ENCODE measurements at places on chromosomes 11 and 22.

DNA sequence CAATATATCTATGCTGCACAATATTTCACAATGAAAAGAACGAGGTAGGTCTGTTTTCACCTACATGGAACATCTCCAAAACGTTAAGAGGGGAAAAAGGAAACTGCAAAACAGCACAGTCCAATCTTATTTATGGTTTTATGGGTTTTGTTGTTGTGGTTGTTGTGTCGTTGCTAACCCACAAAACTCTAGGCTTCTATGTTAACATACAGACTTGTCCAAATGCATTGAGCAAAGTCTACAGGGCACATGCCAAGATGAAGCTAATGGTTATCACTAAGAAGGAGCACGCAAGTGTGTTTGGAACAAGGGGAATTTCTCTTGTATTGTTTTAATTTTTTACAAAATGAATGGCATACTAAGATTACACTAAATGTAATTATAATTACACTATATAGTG lies 48.6 kb downstream of the AHNAK start:
- no peak for DNase-seq

DNA sequence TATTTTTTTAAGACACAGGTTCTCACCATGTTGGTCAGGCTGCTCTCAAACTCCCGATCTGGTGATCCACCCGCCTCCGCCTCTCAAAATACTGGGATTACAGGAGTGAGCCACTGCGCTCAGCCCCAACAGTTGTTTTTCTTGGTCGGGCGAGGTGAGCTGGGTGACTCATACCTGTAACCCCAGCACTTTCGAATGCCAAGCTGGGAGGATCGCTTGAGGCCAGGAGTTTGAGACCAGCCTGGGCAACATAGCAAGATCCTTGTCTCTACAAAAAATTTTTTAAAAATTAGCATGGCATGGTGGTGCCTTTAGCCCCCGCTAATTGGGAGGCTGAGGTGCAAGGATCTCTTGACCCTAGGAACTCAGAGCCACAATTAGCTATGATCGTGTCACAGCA lies 7.0 kb upstream of the NF2 start:
- DNase-seq = no peak

- no peak for DNase-seq
These were observed 29.7 kb downstream of the FAM83F start for GRCh38 chr22:40024201-40025061.

GRCh38 chr22:40648386-40648785 lies 11.9 kb upstream of the MRTFA start:
- no peak for DNase-seq

DNA sequence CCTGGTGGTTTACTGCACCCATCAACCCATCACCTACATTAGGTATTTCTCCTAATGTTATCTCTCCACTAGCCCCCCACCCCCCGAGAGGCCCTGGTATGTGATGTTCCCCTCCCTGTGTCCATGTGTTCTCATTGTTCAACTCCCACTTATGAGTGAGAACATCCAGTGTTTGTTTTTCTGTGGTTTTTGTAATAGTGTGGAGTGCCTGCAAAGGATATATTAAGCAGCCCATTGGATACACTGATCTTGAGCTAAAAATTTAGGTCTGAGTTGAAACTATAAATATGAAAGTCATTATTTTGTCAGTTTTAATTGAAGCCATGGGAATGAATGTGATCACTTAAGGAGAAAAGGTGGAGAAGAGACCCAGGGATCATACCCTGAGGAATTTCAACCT lies 23.0 kb downstream of the MRPL48 start:
- no peak for DNase-seq

GRCh38 chr22:50608996-50609395 lies 8.4 kb downstream of the MAPK8IP2 start:
- DNase-seq = no peak

DNA sequence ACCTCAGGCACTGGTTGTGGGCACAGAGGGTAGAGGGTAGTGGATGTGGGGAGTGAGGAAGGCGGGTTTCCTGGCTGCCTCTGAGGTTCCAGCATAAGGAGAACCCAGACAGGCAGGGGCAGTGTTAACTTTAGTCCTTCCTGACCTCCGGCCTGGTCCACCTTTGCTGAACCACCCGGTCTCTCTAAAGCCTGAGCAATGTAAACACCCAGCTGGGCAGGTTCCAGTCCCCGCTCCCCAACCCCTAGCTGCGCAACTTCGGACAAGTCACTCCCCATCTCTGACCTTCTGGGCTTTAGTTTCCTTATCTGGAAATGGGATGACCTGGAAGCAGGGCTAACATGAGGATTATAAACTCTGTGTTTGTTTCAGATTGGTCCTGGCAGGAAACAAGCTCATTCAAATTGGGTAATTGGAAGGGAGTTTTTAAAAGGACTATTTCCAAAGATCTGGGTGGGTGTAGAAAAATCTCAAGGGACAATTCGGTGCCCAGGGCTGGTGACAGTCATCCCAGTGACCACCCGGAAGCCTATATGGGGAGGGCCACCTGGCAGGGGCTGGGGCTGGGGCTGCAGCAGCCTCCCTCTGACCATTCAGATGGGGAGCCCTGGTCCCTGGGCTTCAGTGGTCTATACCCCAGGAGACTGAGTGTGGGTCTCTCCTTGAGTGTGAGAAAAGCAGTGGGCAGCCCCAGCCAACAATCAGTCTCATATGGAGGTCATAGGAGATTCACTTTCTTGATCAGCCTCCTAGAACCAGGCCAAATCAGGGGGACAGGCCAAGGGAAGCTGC lies 108.3 kb upstream of the SYT13 start:
- no peak for DNase-seq

- DNase-seq = no peak
These were observed 385 bp downstream of the TST start for GRCh38 chr22:37018815-37019308.

DNA sequence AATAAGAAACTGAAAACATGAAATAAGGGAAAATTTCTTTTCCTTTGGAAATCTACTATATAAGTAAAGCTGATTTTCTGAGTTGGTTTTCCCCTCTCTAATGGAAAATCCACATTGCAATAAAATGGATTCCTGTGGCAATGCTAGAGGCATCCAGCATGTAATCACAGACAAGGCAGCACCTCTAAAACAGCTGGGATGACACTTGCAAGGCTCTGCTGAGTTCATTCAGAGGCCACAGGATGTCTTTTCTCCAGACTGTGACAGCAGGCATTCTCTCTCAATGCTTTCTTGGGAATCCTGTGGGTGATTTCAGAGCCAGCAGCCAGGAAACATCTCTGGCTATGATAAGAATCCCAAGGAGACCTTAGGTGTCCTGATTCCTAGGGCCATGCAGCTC lies 201.3 kb upstream of the BLID start:
- no peak for DNase-seq

- DNase-seq = no peak
These were observed 154.3 kb downstream of the FBXO7 start for GRCh38 chr22:32628628-32629572.

DNA sequence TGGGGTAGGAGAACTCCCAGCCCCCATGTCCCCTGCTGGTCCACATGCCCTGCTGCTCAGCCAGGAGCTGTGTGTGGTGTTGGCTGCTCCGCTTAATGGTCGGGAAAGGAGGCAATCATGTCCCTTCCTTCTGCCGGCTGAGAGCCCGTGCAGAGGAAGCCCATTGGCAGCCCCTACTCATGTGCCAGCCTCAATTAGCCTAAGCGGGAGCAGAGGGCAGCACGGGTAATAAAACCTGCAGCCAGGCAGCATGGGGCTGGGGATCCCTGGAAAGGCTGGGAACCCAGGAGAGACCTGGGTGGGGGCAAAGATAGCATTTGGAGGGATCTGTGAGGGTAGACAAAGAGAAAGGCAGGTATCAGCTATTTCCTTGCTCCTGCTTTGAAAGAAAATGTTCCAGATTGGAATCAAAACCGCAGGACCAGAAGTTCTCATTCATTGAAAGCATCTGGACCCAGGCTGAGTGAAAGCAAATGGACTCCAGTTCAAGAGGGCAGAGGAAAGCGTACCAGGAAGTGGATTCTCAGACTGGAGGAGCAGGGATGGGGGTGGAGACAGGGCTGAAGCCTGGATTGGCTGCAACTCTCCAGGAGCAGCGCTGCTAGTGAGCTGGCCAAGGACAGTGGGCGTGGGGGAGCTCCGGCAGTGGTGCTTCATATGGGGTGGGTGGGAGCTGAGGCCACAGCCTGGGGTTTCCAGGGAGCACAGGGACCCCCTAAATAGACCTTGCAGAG lies 103.4 kb upstream of the NECTIN1 start:
- no peak for DNase-seq

GRCh38 chr11:129364143-129364654 lies 11.4 kb upstream of the BARX2 start:
- DNase-seq = peak; percentile 96

DNA sequence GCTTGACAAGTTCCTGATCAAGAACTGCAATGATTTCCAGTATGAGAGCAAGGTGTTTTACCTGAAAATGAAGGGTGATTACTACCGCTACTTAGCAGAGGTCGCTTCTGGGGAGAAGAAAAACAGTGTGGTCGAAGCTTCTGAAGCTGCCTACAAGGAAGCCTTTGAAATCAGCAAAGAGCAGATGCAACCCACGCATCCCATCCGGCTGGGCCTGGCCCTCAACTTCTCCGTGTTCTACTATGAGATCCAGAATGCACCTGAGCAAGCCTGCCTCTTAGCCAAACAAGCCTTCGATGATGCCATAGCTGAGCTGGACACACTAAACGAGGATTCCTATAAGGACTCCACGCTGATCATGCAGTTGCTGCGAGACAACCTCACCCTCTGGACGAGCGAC lies 12.0 kb downstream of the YWHAH start:
- no peak for DNase-seq

- DNase-seq = no peak
These were observed 18.1 kb upstream of the MRTFA start for GRCh38 chr22:40654522-40655167.

DNA sequence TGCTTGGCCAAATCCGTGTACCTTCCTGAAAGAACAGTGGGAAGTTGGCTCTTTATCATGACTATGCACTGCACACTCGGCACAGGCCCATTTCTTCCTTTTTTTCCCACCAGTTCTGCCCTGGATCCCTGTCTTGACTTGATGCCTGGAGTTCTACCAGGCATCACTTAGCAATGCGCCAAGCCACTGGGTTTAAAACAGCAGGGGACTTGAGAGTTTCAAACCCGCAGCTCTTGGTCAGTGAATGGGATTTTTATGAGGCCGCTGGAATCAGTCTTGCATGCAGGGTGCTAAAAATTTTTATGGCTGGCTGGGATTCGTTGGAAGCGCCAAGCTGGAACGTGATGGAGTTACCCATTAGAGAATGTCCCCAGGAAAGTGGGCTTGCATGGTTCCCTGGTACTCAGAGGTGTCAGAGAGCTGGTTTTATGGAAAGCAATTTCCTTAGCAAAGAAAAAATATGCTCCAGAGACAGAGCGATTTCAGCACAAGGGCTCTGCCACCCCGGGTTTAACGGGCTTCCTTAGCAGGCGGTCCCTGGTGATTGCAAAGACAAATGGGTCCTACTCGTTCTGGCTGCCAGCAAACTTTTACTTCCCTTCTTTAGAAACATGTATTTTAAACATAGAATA lies 432.9 kb downstream of the TENM4 start:
- DNase-seq = no peak

DNA sequence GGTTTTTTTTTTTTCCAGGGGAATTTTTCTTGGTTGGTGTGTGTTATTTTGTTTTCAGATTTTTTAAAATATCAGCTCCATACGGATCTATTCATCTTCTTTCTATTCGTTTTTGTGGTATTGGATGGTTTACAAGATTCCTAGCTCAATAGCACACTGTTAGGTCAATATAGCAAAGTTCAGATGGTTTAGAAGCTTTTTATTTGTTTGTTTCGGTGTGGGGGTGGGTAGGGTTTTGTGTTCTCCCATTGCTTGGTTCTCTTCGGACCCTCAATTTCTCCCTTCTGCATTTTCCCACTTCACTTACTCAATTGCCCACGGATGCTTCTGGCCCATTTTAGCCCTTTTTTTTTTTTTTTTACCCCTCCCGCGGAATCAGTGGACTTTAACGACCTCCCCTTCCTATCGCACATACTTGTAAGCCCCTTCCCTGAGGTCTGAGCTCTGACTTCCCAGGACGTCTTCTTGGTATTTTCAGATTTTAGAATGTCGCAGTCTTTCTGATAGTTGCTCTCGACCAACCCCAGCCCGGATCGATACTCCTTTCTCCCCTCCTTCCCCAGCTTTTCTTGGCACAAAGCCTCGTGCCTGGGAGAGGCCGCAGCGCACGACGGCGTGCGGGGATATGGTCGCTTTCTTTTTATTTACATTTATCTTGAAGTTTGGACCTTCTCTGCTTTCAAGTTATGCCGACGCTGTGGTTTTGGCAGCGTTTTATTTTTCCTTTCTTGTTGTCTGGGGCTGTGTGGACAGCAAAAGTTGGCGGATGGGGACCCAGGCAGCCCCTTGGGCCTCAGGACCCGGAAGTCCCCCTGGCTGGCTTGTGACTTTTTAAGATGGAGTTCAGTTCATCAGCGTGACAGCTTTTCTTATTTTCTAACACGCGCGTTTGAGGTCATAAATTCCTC lies 4.4 kb upstream of the SPDYC start:
- no peak for DNase-seq

- no peak for DNase-seq
These were observed 123.5 kb upstream of the LMO1 start for GRCh38 chr11:8387141-8387540.

DNA sequence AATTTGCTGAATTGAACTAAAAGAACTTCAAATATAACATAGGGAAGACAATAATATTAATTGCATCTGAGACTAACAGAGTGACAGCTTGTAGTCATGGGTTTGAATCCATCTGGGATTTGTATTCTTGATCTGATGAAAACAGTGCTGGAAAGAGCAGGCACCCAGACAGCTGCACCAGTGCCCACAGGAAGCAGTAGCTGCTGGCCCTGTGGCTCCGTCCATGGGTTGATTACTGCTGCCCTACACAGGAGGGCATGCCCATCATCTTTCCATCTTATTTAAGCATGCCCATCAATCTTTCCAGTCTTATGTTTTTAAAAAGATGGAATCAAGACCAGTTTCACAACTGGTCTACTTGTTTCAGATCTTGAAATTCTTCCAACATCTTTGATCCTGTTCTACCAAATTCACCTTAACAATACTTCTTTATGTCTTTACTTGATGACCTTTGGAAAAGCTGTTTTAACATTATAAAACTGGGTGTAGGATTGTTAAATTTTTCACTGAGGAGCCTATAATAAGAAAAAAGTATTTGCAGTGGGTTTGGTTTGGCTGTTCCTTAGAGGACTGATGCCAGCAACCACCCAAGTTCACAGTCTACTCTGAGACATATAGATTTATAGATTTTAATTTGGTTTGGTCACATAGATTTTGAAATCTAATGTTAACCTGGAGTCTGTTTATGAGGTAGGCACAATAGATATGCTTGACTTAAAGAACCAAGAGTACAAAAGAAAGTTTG lies 761 bp upstream of the NXPE4 start:
- no peak for DNase-seq
